Fibroblast of skin of back (primary cell): ENCODE measurements at places on chromosomes 2 and 18.

DNA sequence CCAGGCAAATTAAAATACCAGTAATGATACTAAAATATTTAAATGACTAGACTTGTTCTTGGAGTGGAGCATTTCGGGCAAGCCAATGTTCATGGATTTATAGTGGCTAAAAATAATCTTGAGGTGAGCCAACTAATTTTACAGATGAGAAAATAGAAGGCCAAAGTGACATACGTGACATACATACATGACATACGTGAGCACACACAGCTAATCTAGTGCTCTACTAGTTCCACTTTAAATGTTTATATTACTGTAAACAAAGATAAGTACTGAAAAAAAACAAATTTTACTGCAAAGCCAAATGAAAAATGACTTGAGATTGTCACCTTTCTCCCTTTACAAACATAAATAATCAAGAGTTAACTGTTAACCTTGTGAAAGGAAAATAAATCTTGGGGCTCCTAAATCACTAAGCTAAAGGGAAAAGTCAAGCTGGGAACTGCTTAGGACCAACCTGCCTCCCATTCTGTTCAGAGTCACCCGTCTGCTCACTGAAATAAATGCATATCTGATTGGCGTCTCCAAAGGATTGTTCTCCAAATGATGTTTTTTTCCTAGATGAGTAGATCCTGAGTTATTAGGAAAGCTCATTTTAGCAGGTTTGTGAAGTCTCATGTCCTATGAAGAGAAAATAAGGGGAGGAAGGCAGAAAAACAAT, 96.7 kb downstream of the PMS1 start:
- DNase-seq = no peak

GRCh38 chr2:215356948-215357461, 45.1 kb downstream of the ATIC start:
- peak; percentile 75 for DNase-seq

DNA sequence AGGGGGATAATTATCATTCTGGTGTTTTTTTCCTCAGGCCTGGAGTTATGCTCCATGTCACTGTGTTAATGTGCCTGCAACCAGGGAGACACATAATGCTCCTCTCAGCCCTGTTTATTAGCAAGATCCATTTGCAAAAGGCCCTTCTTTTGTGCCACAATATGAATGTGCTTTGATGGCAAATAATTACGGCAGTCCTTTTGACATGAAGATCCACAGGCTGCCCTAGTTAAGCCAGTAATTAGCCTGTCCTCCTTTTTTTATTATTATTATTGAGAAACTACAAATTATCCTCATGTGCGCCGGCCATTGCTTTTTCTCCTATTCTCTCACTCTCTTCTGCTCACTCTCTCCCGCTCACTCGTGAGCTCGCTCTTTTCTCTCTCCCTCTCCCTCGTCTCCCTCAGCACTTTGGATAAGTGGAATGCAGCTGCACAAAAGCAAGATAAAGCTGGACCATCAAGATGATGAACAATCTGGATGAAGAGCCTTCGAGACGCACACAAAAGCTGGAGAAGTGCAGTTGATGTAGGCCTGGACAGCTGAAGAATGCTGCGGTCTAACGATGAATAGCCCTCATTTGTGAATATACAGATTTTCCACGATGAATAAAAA, 762.3 kb downstream of the BCL11A start:
- no peak for DNase-seq

DNA sequence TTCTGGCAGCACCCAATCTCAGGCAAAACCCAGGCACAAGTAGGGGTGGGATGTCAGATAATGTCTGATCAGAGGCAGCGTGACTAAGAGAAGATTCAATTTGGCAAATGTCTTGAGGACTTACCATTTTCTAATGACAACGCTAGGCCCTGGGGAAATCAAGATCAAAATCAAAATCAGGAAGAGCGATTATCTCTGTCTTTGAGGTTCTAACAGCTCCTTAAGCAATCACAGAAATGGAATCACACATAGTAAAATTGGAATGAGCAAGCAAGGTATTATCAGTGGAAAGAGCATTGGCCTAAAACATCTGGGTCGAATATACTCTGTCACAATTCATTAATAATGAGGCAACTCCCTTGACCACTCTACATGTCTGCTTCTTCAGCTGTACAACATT, 8.6 kb upstream of the SERPINB2 start:
- no peak for DNase-seq
